NT2/D1 (cell line): ENCODE measurements at places on chromosomes 1 and 21.

- no peak for DNase-seq
Observed at GRCh38 chr21:14582934-14583628, 37.0 kb upstream of the SAMSN1 start.

DNA sequence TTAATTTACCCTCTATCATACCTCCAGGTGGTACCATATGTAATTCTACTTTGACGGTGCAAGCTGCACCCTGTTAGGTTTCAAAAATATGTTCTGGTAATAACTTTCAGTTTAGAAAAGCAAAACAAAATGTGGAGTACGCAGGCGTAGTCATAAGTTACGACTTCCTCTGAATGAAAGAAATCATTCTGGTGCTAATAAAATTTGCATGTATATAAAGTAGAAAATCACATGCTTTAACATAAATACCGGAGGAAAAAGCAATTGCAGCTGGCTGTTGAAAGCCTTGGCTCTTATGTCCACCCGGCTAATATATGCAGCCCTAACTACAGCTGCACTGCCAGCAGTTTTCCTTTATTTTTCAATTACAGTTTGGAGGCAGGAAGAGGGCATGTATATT is 65.2 kb upstream of the TMPRSS15 start:
- no peak for DNase-seq

DNA sequence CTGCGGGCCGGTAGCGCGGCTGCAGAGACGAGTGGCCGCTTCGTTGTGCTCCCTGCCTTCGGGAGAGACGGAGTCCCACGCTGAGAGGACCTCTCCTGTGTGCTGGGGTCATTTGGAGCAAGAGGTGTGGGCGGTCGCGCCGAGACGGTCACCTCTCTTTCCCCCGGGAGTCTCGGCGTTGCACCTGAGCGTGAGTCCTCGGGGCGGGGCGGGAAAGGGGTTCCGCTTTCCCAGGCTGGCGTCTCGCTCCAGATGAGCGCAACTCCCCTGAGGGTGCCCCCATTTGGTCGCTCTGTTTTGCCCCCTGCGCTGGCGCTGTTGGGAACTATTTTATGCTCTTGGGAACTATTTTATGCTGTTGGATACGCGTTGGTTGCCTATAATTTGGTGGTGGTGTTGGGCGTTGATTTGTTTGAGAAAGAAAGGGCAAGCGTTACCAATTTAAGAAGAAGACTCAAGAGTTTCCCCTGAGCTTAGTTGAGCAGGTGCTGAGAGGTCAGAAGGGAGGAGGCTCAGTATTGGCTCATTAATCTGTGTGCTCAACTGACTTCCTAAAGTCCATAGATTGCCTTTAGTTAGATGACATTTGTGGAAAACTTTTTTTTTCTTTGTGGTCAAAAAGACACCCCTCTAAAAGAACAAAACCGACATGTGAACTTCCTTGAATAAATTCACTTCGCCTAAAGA is 683 bp downstream of the LRRC8B start:
- no peak for DNase-seq

DNA sequence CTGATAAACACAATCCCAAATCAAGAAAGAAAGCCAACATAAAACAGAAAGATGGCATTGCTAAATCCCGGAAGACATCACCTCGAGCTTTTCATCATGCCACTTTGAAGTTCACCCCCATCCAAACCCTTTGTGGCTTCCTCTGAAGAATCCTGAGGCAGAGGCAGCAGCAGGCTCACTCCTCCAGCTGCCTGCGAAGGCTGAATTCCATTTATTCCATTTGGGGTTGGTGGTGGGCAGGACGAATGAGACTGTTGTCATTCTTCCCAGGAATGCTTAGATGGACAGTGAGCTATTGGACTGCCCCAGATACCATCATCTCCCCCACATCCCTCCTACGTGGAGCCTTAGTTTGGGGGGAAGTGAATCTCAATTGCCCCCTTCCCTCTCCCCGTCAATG is 437.5 kb downstream of the SMYD3 start:
- DNase-seq, result no peak

- DNase-seq, result no peak
Observed at GRCh38 chr1:25068316-25068715, 138.2 kb upstream of the RUNX3 start.

DNA sequence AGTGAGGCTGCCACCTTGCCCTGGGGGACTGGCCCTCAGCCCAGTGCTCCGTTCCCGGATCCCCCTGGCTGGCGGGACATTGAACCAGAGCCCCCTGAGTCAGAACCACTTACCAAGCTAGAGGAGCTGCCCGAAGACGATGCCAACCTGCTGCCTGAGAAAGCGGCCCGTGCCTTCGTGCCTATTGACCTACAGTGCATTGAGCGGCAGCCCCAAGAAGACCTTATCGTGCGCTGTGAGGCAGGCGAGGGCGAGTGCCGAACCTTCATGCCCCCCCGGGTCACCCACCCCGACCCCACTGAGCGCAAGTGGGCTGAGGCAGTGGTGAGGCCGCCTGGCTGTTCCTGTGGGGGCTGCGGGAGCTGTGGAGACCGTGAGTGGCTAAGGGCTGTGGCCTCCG is 1.3 kb downstream of the TMEM79 start:
- no peak for DNase-seq

- DNase-seq, result no peak
Observed at GRCh38 chr1:172041742-172042141, 200.4 kb downstream of the DNM3 start.

GRCh38 chr1:173208868-173209267 is 1.7 kb upstream of the TNFSF4 start:
- no peak for DNase-seq

- no peak for DNase-seq
Observed at GRCh38 chr21:44521301-44521927, 18.6 kb downstream of the KRTAP10-1 start.

- no peak for DNase-seq
Observed at GRCh38 chr1:117128323-117129079, 7.0 kb upstream of the TRIM45 start.

DNA sequence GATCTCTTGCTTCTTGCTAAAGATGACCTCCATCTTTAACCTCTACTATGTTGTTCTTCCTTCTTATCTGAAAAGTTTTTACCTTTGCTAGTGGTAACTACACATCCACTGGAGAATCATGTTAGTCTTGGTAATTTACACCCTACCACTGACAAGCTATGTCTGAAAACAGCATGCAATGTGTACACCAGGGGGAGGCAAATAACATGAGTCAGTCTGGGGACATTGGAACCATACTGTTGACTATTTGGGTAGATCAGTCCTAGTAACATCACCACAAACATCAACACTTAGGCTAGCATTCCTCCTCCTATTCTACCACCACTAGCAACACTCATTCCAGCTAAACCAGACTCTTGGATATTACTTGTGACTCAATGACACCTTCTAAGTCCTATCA is 549.0 kb downstream of the KCNT2 start:
- DNase-seq, result no peak

- peak; percentile 44 for DNase-seq
Observed at GRCh38 chr1:156346636-156347035, 8.3 kb downstream of the TSACC start.

- DNase-seq, result no peak
Observed at GRCh38 chr1:1177452-1178206, 3.9 kb downstream of the TTLL10 start.

DNA sequence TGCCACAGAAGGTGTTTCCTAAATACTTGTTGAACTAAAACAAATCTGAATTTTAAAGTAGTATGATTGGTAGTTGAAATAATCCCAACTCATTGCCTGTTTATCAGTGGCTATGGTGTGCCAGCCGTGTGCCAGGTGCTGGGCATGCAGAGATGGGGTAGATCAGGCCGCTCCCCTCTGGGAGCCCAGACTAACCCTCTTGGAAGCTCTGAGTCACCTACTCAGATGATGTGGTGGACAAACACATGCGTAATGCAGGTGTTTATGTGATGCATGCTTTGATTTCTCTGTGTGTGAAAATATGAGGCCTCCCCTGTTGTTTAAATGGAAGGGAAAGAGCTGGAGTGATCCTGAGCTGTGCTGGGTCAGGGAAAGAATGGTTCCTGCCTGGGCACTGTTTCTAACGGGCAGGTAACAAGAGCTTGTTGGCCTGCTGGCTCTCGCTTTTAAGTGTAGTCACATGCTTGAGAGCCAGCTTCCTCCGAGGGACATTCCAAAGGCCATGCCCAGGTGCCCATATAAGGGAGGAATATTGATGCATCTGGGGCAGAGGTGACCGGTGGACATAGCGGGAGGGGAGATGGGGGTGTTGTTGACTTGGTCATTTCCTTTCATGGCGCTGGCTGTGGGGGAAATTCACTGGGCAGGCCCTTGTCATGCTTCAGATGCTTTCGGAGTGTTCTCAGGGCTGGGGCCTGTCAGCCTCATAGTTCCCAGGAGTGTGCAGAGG is 10.2 kb downstream of the MFN2 start:
- no peak for DNase-seq
